ENCODE measurements at places on chromosomes 1 and 21.
A peak's percentile ranks its signal among the peaks of the same experiment; 100 is the strongest.

- DNase-seq, result no peak
Observed at GRCh38 chr1:1286313-1287261, 6.4 kb downstream of the SCNN1D start.

DNA sequence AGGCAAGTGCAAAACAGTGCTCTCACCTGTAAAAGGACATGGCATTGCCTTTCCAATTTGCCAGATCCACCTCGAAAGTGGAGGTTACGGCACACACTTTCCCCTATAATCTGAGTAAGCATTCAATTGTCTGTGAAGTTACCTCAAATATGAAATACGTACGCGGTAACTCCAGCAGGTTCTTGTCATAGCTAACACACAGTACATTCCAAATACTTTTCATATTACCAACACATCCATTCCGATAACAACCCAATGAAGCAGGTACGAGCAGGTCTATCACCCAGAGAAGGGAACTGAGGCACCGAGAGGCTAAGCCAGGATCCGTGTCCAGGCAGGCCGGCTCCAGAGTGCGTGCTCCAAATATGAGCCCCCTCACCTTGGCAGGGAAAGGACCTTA is 46.8 kb upstream of the LPAR3 start:
- DNase-seq, result no peak

GRCh38 chr1:13813398-13814012 is 113.5 kb downstream of the PRDM2 start:
- no peak for DNase-seq

DNA sequence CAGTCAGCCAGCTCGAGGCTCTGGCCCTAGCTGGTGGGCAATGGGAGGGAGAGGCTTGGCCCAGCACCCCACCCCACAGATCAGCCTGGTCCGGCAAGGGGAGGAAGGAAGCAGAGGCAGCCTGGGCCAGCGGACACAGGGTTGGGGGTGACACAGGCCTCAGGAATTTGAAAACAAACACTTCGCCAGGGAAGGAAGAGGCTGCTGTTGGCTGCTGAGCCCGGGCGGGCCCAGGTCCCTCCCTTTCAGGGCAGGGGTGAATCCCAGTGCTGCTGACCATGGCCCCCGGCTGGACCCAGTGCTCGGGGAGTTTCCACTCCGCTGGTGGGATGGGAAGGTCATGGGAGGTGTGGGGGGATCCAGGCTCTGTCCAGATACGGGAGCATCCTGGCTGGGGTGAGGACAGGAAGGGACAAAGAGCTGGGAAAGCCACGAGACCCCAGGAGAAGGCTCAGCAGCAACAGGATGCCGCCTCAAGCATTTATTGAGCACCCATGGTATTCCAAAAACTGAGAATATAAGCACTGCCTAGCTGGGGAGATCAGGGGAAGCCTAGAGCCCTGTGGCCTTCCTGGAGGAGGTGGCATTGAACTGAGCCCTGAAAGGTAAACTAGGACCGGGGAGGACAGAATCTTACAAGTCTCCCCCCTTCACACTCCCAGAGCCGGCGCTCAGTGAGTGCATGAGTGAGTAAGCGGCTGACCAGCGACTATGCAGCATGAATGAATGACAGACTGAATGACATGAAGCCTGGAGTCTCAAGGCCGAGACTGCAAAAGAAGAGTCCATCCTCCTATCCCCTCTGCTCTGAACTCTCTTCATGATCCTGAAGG is 26.2 kb upstream of the EPHA2 start:
- peak; percentile 97 for DNase-seq

DNA sequence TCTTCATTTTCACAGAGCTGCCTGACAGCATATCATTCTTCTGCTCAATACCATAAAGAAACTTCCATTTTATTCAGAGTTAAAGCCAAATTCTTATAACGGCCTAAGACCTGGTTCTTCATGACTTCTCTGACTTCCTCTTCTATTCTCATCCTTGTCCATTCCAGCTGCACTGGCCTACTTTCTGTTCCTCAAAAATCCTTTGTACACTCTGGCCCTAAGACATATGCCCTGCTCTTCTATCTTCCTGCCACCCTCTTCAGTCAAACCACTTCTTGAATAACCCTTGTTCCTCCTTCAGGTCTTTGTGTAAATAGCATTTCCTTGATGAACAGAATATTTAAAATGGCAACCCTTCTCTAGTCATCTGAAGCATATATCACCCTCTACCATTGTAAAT is 1338.7 kb upstream of the ADGRL2 start:
- no peak for DNase-seq

GRCh38 chr1:236063919-236064673 is 794 bp downstream of the NID1 start:
- peak; percentile 63 for DNase-seq

DNA sequence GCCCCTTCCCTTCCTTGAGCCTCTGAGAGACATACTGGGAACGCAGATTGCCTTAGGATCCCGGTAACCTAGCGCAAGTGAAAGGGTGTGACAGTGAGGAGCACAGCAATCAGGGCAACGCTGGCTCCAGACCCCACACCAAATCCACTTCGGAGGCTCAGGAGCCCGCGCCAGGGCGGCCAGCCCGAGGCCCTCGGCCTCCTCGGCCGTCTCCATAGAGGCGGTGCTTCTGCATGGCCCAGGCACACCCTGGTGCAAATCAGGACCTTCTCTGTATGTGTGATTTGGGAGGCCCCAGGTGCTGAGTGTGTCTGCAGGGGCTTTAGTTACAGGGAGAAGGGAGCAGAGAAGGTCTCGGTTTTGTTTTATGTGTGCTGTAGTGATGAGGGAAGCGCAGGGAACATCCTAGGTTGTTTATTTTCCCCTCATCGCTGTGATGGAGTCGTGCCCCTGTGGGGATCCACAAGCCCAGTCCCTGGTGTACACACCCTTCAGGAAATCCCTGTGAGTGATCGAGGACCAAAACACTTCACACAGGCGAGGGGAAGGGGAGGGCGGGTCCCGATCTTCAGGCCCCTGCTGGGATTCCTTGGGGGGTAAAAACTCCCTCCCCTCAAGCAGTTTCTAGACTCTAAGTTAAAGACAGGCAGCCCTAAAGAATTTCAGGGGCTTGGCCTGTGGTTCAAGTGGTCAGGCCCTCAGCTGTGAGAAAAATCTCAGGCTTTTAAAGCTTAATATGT is 9.4 kb downstream of the KIAA1614 start:
- no peak for DNase-seq

DNA sequence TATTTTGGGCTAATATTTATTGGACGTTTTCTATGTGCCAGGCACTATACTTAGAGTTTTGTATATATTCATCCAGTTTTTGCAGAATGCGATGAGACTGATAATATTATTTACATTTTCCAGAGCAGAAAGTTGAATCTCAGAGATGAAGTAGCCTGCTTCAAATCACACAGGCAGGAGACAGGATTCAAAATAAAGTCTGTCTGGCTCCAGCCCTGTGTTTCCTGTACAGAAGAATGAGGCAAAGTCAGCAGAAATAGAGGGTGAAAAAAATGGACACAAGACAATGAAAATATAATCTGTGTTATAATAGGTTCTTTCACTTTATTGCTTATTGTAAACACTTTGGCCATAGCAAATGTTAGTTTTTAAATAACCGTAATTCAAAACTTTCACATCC is 107.2 kb downstream of the CYYR1 start:
- DNase-seq, result no peak

- DNase-seq, result peak; percentile 97
Observed at GRCh38 chr1:117093091-117093534, 28.4 kb downstream of the TRIM45 start.

DNA sequence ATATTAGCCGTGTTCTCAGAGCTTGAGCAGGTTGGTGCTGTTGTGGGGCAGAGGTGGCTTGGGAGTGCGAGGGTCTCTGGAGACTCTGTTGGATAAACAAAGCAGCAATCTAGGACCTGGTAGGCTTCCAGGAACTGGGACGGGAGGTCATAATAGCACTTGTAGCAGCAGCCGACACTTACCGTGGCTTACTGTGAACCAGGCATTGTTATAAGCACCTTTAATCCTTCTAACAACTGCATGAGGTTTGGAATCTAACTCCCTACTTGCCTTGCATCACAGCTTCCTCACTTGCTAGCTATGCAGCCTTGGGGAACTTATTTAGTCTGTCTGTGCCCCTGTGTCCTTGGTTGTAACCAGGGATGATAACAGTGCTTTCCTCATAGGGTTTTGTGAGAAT is 94.9 kb downstream of the NAV1 start:
- no peak for DNase-seq

GRCh38 chr1:94907136-94907535 is 19.8 kb downstream of the CNN3 start:
- no peak for DNase-seq

DNA sequence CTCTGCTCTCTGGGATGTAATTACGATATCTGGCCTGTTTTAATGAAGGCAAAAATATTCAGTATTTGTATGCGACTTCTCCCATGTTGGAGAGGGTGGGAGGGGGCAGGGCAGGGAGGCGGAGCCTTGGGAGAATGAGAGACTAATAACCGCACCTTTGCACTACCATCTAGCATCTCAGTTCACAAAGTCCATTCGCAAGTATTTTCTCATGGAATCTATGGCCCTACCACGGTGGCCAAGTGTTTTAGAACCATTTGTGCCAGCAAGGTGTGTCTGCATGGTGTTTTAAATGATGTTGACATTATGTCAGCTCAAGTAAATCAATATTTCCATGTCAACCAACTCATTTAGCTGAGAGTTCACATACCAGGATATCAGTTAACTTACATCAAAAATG is 14.3 kb upstream of the BLACAT1 start:
- DNase-seq, result no peak

GRCh38 chr21:42570362-42570761 is 56.7 kb downstream of the SLC37A1 start:
- no peak for DNase-seq

GRCh38 chr1:107762751-107763390 is 202.1 kb downstream of the VAV3 start:
- DNase-seq, result no peak

DNA sequence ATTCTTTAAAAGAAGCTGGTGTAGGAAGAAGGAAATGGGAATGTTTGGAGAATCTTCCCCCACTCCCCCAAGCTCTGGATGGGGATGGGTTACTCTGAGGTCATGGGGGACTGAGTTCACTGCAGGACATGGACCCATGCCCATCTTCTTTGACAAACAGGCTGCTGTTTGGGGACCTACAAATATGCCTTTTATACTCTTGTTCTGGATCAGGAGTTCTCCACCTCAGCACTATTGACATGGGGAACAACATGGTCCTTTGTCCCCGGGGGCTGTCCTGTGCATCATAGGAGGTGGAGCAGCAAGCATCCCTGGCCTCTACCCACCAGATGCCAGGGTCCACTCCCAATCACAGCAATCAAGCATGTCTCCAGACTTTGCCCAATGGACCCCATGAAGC is 365.8 kb upstream of the C1orf174 start:
- no peak for DNase-seq

DNA sequence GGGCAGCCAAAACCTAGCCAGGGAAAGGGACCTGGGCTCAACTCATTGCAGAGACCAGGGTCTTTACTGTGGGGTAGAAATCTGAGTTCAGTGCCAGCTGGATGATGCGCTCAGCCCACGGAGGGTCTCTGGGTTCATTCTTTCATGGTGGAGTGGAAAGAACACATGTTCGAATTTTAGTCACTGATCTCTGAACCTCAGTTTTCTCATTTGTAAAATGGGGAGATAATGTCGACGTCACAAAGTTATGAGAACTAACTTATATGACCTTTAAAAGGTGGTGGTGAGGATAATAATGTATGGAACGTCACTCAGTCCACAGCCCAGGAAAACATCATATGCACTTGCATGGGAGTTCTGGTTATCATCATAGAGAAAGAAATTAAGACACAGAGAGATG is 1.2 kb upstream of the TAL1 start:
- no peak for DNase-seq

- DNase-seq, result no peak
Observed at GRCh38 chr1:11373895-11374747, 101.1 kb downstream of the UBIAD1 start.

DNA sequence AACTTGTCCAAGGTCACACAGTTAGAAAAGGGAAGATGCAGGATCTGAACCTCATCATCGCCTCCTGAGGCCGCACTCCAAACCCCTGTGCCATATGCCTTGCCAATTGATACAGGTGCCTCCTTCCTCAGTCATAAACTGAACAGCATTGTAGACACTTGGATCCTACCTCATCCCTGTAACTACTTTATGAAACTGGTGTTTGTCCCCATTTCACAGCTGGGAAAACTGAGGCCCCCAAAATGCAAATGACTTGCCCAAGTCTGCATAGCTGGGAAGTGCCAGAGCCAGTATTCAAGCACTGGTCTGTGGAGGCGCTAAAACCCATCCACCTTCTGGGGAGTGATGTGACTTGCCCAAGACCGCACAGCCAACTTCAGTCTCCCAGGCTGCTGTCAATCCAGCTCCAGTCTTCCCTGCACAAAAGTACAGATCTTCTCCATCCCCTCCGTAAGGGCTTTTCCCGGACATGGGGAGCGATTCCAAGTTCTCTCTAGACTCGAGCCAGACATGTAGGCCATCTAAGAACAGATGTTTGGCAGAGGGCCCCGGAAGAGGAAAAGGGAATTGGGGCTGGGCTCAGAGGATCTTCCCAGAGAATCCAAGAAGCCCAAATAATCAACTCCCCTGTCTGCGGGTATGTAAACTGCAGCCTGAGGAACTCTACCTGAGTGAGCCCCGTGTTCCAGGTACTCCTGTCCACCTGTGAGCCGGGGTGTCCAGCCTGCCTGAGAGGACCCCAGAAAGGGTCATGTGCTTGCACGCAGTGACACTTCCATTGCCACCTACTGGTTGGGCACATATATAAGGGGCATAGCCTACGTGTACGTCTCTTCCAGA is 60.5 kb downstream of the SYT2 start:
- DNase-seq, result no peak

DNA sequence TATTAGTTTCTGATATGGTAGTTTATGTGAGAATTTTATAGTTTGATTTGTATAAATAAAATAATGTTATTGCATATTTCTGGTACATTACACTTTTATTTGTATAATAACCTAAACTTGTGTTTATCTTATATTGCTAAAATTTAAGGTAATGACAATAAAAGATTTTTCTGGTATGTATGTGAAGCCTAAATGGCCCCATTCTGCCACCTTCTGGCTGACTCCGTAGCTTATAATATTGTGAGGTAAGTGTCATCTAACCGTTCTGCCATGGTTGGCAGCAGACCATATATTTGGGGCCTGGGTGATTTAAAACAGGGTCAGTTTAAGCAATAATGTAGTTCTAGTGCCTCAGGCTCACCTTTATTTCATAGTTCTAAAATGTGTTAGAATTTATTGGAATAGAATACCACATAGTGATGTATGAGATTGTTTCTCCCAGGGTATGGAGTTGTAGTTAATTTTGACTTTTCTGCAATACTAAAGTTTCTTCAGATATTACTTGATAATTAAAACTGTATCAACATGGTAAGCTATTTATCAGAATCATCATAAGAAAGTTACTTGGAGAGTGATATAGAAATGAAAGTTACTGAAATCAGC is 21.2 kb upstream of the PRKACB start:
- DNase-seq, result peak; percentile 29

- no peak for DNase-seq
Observed at GRCh38 chr1:204089044-204089751, 16.3 kb downstream of the SOX13 start.
